Activated T-helper 17 cell treated with anti-CD3 and anti-CD28 coated beads, Interleukin-2, amount 50 U/mL, for 72 hours (primary cell): ENCODE measurements at places on chromosomes 2 and 18.

DNA sequence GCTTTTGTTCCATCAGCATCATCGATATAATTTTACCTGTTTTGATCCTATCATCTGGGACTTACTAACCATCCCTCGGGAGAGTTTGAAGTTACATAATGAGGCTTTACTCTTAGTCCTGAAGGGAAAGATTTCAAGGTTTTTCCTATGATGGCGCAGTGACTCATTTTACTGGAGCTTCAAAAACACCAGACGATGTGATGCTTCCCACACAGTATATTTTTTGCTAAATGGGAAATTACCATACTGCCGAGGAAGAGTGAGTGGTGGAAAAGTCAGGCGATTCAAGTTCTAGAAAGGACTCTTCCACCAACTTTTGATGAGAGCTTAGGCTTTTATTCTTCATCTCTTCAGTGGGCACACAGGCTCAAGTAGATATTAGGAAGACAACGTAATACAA lies 44.6 kb upstream of the GCG start:
- ATAC-seq, result peak; percentile 62

DNA sequence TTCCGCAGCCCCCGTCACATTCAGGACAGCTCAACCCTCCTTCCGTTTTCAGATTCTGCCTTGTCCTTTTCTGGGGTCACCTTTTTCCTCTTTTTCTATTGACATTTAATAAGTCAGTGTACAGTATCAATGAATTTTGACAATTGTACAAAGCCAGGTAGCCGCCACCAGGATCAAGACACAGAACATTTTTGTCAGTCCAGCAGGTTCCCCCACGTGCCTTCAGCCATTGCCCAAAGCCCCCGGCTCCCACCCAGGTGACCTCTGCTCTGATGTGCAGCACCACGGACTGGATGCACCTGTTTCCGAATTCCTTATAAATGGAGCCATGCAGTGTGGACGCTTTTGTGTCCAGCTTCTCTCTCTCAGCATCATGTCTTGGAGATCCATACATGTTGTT lies 30.0 kb downstream of the CROCC2 start:
- no peak for ATAC-seq

DNA sequence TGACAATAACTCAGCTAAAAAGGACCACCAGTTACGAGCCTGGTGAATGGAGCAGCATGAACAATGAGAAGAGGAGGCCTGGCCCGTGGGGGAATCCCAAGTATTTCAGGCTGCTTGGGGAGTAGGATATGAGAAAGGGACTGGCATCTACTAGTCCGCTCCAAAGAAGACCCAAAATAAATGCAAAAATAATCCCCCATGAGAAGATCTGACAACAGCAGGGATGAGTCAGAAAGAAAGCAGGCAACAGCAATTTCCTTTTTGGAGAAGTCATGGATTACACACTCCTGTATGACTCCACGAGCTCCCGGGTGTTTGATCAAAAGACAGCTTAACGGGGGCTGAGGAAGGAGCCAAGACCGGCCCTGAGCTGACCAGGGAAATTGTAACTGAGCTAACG lies 111.4 kb downstream of the SOX11 start:
- no peak for ATAC-seq

- ATAC-seq, result no peak
These were observed 85.7 kb upstream of the GALNT13 start for GRCh38 chr2:153786016-153786415.

- no peak for ATAC-seq
These were observed 66.1 kb downstream of the ACVR1 start for GRCh38 chr2:157810037-157810436.

DNA sequence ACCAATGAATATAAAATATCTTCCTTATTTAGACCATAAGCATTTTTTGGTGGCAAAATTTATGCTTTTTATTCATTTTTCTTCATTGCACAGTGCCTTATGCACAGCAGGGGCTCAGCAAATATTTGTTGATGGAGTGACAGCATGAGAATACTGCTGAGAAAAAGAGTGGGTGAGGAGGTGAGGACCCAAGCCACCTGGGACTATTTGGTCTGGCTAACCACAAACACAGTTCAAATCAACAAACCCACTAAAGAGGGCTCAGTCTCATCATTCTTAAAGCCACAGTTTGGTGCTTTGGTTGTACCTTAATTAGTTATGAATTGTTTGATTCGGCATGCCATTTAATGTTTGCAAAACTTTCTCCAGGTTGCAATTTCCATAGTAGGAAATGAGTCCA lies 183.5 kb upstream of the ZNF521 start:
- ATAC-seq, result no peak

- ATAC-seq, result no peak
These were observed 124.2 kb upstream of the ITGB6 start for GRCh38 chr2:160324161-160324800.
